SW 1271 (cell line): ENCODE measurements at places on chromosomes 1 and 21.

DNA sequence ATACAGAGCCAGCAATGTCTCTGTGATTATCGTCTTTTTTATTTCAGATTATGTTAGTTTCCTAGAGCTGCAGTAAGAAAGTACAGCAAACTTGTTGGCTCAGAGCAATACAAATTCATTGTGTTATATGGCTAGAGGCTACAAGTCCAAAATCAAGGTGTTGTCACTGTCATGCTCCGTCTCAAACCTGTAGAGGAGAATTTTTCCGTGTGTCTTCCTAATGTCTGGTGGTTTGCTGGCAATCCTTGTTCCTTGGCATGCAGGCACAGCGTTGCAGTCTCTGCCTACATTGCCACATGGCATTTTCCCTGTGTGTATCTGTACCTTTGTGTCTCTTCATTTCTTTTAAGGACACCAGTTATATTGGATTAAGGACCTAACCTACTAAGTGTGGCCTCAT is 244.4 kb downstream of the LRRIQ3 start:
- DNase-seq = no peak

DNA sequence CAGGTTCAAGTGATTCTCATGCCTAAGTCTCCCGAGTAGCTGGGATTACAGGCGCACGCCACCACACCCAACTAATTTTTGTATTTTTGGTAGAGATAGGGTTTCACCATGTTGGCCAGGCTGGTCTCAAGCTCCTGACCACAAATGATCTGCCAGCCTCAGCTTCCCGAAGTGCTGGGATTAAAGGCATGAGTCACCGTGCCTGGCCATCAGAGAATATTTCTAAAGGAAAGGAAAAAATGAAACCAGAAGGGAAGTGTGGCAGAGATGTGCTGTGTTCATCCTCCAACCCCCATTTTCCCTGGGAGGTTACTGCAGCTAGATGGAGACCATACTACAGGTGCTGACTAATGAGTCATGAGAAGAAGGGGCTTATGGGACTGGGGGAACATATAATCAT is 964.1 kb downstream of the TTLL7 start:
- DNase-seq = no peak

- DNase-seq = no peak
Observed at GRCh38 chr21:20108976-20109540, 889.2 kb upstream of the NCAM2 start.

DNA sequence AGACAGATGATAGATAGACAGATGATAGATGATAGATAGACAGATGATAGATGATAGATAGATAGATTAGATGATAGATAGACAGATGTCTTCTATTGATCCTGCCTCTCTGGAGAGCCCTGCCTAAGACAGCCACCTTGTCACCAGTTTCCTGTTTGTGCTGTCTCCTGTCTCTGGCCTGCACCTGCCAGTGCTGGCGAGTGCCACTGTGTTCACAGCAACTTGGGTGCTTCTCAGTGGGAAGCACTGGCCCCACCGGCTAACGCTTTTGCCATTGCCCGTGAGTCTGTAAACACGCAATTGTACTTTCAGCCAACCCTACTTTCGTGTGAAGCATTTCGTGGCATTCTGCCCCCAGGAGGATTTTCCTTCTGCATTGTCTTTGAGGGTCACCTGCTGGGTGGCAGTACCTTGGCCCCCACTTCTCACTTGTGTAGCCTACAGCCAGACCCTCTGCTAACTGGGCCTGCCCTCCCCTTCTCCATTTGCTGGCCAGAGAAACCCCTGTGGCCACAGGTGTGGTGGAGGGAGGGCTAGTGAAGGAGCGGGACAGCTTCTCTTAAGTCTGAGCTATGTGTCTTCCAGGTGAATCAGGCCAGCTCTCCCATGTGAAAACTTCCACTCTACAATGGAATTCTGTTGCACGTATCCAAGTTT is 23.4 kb upstream of the PDE9A start:
- DNase-seq = no peak

- no peak for DNase-seq
Observed at GRCh38 chr1:67053535-67053784, 488 bp downstream of the SLC35D1 start.

DNA sequence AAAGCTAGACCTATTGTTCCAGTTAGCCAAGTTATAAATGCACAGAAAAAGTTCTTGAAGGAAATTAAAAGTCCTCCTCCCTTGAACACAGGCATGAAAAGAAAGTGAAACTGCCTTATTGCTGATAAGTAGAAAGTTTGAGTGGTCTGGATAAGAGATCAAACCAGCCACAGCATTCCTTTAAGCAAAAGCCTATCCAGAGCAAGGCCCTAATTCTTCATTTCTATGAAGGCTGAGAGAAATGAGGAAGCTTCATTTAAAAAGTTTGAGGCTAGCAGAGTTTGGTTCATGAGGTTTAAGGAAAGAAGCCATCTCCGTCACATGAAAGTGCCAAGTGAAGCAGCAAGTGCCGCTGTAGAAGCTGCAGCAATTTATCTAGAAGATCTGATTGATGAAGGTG is 2.7 kb upstream of the SSX2IP start:
- no peak for DNase-seq
